ENCODE measurements at places on chromosomes 7 and 10. TPM values are rescaled to one million over a fixed set of nuclear protein-coding genes. Genes with fewer than 3 reads are reported as not detected.

- no peak for DNase-seq
Observed at GRCh38 chr10:33423154-33423529, 88.7 kb upstream of the NRP1 start.

Gene PDE6C
- total RNA-seq: not detected

DNA sequence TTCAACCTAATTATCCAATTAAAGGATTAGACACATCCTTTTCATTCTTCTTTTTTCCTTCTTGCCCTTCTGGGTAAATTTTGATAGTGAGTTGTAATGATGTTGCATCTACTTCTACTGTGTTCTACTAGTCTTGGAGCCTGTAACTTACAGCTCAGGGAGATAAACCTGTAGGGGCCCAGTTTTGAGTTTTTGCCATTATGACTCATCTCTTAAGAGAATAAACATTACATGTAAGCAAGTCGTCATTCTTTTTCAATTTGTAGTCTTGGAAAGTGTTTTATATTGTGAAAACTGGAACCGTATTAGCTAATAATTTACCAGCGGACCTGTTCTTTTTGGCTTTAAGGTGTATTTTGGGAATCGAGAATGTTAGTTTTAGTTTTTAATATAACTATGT, 89.7 kb upstream of the RPA3 start:
- no peak for DNase-seq

DNA sequence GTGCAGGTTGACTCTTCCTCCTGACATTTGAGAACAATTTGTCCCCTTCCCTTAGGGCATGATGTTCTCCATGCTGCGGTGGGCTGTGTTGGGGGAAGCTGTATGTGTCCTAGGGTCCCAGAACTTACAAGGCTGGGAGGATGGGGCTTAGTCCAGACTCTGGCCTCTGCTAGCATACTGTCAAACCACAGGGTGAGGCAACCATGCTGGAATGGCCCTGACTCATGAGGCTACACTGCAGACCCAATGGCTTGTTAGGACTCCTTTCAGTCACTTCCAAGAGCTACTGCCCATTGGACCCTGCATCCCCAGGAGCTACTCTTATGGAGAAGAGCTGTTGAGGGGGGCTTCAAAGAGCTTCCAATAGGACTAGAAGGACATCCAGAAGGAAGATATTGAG, 20.1 kb upstream of the FAM170B start:
- no peak for DNase-seq

Gene LRIT1
- not detected for total RNA-seq

GRCh38 chr10:112991888-112992491, 41.9 kb downstream of the TCF7L2 start:
- DNase-seq: no peak

DNA sequence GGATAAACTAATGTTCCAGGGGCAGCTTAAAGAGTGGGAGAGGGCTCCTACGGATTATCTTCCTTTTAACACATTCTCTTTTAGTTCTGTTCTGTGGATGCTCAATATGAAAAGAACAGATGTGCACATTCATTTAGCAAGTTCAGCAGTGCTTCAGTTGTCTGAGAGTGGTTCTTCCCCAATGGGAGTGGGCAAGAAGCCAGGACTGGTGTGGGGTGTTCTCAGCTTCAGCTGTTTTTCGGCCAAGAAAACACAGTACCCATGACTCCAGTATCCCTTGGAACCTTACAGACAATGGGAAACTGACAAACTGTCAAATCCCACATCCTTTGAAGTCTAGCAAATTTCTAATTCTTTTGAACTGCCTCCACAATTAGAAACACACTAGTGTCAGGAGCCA, 71.5 kb upstream of the LRRC17 start:
- no peak for DNase-seq

DNA sequence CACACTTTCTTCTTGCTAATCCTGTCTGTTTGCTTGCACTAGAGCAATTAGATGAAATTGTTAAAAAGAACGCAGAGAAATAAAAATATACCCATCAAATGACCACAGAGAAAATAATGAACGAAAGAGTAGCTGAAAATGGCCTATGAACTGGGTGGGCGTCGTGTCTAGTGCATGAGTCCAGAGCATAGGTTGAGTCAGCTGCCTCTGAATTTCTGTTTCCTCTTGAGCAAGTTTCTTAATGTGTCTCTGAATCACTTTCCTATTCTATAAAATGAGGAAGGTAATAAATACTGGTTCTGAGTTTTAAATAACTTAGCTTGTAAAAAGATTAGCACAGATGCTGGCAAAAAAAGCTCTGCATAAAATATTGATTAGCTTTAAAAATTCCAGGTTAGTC, 75.0 kb downstream of the POM121L12 start:
- DNase-seq: no peak

GRCh38 chr7:29278337-29279069, 83.9 kb downstream of the CHN2 start:
- no peak for DNase-seq

DNA sequence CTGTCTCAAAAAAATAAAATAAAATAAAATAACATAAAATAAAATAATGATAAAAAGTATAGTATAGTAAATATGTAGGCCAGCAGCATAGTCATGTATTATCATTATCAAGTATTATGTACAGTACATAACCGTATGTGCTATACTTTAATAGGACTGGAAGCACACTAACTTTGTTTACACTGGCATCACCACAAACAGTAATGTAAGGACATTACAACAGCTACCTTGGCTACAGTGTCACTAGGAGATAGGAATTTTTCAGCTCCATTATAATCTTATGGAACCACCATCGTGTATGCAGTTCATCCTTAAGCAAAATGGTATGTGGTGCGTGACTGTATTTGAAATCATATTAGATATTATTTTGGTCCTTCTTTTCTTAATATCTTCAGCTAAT, 1163.5 kb upstream of the LRRTM3 start:
- DNase-seq: no peak

DNA sequence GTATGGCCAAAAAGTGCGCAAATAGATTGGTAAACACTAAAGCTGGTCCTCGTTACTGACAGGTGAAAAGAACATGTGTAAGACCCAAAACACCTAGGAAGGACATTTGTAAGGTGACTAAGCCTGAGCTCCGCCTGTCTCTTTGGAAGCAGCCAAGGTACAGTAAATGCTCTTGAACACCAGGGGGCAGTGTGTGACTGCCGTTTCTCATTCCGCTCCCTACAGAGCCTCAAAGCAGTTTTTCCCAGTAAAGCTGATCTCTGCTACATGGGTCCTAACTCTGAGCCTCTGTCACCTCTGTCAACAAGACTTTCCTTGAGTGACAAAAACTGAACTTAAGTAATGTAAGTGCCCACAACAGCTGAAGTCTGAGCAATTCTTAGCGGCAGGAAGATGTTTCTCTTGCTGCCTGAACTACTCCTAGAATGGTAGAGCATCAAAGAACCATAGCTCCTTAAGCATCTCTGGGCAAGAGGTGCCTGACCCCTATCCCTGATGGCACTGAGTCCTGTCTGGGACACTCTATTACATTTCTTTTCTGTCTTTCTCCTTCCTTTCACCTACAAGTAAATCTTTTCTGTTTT, 238.0 kb upstream of the INHBA start:
- peak; percentile 35 for DNase-seq

- no peak for DNase-seq
Observed at GRCh38 chr7:100555701-100556100, 16.7 kb downstream of the AGFG2 start.

DNA sequence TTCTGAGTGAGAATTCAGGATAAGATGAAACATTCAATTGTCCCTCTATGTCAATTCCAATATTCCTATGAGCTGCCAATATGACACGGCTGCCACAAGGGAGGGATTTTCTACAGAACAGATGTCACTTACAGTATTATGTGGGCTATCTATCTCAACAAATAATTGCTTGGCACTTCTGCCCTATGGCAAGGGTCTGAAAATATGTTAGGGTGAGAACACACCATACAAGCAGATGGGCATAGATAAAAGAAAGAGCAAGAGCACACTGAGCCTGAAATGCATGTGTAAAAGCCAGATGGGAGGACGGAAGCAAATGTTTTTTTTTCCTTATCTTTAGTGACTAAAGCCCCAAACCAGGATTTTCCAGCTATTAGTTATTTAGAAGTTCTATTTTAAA, 70.1 kb upstream of the TFEC start:
- DNase-seq: no peak

DNA sequence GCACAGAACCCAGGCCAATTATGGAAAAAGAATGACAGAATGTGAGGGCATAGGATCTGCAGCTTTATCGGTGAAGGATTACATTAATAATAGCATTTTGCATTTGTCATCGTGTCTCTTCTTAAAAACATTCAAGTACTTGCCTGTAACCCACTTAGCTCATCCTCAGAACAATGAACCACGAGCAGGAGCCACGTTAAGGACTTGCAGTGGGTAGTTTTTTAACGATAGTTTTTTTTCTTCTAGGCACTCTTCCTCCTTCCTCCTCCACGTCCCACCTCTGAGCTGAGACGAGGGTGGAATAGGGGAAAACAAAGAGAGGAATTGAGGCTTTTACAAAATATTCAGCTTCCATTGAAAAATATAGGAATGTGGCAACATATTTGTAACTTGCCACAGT, 27.1 kb downstream of the CDHR3 start:
- DNase-seq: no peak

DNA sequence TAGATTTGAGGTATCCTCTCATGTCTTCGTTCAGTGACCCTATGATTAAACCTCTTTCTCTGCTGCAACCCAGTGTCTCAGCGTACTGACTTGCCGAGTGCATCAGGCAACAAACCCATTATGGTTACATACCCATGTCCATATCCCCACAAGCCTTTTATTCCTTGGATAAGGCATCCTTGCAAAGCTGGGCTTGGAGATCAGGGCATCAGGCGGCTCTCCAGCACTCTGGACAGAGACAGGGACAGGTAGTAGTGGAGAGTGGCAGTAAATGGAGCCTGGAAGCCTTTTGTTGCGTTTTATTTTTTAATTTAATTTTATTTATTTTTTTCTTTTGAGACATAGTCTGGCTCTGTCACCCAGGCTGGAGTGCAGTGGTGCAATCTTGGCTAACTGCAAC, 32.0 kb upstream of the NPFFR1 start:
- no peak for DNase-seq

DNA sequence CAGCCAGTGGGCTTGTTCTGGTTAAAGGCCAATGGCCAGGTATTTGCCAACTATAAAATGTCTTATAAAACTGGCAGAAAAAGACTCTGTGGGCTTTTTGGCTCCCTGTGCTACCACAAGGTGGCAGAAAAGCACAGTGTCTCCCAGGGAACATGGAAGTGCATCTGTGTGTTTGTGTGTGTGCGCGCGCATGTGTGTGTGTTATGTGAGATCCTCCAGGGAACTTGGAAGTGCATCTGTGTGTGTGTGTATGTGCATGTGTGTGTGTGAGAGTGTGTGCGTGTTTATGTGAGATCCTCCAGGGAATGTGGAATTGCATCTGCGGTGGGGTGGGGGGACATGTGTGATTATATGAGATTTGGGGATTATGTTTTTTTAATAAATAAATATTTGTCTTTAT, 30.2 kb upstream of the ABI1 start:
- DNase-seq: peak; percentile 22

GRCh38 chr7:33760834-33761233, 144.5 kb upstream of the BMPER start:
- DNase-seq: no peak

Gene WNT16
- not detected for total RNA-seq

DNA sequence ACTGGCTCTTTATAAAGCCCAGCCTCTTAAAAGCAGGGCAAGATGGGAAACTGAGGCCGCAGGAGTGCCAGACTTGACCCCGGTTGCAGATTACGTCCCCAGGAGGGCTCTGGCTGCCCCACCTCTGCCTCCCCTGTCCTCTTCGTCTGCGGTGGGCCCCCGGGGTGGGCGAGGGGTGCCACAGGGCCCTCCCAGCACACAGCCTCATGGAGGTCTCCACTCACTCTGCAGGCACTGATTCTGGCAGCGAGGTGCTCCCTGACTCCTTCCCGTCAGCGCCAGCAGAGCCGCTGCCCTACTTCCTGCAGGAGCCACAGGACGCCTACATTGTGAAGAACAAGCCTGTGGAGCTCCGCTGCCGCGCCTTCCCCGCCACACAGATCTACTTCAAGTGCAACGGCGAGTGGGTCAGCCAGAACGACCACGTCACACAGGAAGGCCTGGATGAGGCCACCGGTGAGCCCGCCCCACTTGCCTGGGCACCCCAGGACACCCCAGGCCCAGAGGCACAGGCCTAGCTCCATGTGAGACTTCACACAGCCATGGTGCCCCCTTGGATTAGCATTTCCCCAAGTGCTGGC, 39.4 kb upstream of the SLC29A3 start:
- no peak for DNase-seq

Gene WDR11
- 53.0 TPM for total RNA-seq

Gene EPO
- not detected for total RNA-seq

DNA sequence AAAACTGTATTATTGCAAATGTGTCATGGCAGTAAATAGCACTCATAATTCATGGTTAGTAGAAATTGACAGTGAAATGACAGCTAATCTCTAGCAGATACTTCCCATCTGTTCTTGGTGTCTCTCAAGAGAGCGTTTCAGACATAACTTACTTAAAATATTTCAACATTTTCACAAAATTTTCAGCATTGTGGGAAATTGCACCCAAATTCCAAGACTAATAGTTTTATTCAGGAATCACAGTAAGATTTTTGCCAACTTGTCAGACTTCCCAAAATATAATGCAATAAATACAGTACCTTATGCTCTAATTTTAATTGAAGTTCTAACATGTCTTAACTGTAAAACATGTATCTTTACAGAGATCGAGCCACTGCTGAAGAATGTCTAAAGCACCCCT, 41.2 kb downstream of the STK17A start:
- no peak for DNase-seq

GRCh38 chr10:103712898-103713498, 142.4 kb downstream of the SH3PXD2A start:
- peak; percentile 73 for DNase-seq

- DNase-seq: no peak
Observed at GRCh38 chr7:55690-56248, 136.6 kb upstream of the FAM20C start.

Gene UPK3BL2
- 15.7 TPM for total RNA-seq

DNA sequence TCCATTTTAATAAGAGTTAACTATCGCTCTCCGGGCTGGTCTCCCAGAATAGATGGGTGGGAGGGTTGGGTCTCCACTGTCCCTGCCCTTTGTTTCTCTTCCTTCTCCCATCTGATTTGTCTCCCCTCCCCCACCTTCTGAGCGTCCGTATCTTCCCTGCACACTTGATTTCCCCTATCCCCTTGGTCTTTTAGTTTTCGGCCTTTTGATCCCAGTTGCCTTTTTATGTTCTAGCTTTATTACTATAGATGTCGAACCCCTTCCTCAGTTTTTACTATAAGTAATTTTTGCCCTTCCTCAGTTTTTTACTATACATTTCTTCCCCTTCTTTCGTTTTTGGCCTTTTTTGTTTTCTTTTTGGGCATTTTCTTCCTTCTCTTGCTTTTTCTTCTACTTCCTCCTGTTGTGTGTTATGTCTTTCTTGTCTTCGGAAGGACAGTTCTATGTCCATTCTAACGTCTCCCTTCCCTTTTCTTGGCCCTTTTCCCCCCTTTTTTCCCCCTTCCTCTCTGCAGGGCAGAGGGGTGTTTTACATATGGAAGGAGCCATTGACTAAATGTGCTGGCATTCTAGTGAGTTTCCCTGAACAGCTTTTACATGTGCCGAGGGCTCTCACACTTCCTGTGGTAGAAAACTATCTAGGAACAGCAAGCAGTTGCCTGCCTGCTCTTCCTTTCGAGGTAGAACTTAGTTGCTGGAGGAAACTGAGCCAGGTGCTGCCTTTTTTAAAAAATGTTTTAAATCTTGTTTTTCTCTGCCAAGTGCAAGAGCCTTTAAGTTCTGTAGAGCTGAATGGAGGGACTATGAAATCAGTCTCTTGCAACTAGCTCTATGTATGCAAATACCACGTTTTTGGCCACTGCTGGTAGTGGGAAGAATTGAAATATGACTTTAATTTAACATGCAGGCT, 2.8 kb downstream of the TET1 start:
- no peak for DNase-seq

GRCh38 chr7:50851451-50851850, 68.8 kb upstream of the GRB10 start:
- DNase-seq: no peak
